GM23338 (cell line): ENCODE measurements at places on chromosomes 3 and 15.
A peak's percentile ranks its signal among the peaks of the same experiment; 100 is the strongest.

DNA sequence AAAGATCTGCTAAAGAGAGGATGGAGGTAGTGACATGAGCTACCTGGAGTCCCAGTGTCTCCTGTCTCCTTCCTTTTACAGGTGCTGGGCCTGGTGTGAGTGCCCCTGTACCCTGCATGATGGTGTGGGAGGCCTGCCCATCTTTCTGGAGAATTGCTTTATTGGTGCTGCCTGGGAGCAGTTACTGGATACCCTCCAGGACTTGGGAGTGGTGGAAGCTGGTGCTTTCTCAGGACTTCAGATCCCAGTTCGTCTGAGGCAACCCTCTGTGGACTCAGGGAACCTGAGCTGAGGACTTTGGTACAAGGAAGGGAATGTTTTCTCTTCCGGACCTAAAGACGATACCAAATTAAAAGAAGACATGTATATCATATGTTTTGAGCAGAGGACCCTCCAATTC, 18.3 kb upstream of the NUDT16 start:
- no peak for DNase-seq

DNA sequence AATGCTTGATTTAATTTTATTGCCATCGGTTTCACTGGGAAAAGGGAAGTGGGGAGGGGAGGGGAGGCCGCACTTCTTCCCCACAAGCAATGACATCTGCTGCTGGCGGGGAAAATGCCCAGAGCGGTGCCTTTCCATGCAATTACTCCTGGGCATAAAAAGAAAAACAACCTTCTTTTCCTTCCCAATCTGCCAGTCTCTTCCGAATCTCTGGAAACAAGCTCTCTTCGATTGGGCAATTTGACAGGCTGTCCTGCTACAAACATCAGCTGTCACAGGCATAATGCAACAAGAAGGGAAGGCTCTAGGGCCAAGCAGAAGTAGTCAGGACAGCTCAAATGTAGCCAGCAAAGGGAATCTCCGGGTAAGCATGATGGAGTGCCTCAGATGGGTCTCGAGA, 93.4 kb upstream of the STRIT1 start:
- DNase-seq, result no peak

DNA sequence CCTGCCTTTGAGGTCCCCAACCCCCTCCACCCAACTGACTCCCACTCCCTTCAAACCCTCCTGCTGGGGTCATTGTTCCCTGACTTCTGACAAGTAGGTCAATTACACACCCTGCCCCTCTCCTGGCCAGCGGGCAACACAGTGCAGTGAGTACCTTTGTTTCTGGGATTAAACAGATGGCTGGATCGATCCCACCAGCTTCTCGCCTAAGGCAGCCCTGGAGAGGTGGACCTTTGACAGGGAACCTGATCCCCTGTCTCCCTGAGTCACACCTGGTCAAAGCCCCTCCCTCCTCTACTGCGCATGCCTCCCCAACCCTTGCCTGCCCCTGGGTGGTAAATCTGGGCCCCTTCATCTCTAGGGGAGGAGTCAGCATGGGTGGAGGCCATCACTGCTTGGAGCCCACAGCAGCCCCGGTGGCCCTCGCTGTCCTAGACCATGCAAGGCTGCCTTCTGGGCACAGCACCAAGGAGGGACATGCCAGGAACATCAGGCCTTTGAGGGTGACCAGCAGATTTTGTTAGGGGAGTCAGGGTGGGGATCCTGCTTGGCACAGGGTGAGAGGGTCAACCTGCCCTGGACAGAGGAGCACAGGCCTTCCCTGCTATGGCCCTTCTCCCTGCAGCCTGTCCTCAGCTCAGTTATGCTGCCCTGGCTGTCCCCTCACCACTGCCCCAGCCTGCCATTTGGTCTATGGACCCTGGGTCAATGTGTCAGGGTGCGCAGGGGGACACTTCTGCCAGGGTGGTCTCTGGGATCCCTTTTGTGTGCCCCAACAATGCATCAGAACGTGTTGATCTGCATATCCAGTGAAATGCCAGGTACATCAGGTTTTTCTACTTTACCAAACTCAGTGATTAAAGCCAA, 9.8 kb upstream of the PRR23E start:
- DNase-seq, result peak; percentile 18

GRCh38 chr3:124048967-124049798, 57.3 kb upstream of the ROPN1 start:
- no peak for DNase-seq

GRCh38 chr3:194423317-194423716, 24.3 kb upstream of the GP5 start:
- no peak for DNase-seq

- DNase-seq, result no peak
Observed at GRCh38 chr3:168124291-168124690, 28.6 kb upstream of the GOLIM4 start.

GRCh38 chr15:35061825-35062737, 23.0 kb downstream of the NANOGP8 start:
- peak; percentile 46 for DNase-seq

DNA sequence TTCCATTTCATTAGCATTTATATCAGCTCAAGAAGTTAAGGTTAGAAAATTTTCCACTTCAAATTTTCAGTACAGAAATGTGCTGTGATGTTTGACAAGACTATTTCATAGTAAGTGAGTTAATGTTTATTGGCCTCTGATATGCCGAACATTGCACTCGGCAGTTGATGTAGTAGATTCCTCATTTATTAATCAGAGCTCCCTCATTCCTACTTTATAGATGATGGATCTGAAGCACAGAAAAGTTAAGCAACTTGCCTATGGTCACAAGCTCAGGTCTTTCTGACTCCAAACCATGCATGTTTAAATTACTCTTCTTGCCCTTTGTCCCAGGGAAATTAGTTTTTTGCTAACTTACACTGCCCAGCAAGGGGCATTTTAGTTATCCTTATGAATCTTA, 92.0 kb downstream of the ATG7 start:
- DNase-seq, result no peak

DNA sequence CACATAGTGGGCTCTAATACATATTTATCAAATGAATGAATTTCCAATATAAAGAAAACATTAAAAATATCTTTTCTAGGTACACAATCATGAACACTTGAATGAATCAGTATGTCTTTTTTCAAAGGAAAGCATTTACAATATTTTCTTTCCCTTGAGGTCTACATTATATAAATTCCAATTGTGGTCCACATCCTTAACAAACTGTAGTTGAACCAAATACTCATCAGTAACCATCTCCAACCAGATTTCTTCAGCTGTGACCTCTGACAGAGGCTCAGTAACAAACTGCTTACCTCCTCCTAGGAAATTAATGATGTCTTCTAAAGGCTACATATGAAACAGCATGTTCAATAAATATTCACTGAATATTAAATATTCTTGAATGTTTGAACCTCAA, 58.8 kb downstream of the CFAP20DC start:
- no peak for DNase-seq
